ENCODE measurements at places on chromosomes 5 and 9.
A peak's percentile ranks its signal among the peaks of the same experiment; 100 is the strongest.

GRCh38 chr9:26723486-26723885, 169.1 kb downstream of the CAAP1 start:
- DNase-seq, result peak; percentile 8

DNA sequence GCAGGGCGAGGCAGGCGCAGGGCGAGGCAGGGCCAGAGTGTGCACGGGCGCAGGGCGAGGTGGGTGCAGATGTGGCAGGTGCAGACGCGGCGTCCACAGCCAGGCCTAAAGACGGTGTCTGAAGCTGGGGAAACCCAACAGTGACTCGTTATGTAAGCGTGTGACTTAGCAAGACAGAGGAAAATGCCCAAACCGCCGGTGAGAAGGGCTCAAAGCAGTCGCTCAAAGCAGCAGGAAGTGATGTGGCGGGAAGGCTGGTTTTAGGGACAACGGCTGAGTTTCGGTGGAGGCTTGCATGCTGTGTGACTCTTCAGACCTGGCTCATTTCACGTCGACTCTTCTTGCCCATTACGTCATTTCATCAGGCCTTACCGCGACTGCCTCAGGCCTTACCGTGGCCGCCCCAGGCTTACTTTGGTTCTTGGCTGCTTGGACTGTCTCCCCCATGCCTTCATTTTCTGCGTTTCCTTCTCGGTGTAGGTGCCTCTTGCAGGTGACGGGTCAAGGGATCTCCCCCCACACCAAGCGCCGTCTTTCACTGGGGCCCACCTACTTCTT, 50.5 kb upstream of the EXOC3 start:
- peak; percentile 98 for DNase-seq

GRCh38 chr9:35042081-35042604, 30.3 kb downstream of the VCP start:
- peak; percentile 77 for DNase-seq

- DNase-seq, result no peak
Observed at GRCh38 chr5:156456857-156457256, 129.9 kb downstream of the SGCD start.

- no peak for DNase-seq
Observed at GRCh38 chr5:14129123-14129522, 14.0 kb upstream of the TRIO start.

DNA sequence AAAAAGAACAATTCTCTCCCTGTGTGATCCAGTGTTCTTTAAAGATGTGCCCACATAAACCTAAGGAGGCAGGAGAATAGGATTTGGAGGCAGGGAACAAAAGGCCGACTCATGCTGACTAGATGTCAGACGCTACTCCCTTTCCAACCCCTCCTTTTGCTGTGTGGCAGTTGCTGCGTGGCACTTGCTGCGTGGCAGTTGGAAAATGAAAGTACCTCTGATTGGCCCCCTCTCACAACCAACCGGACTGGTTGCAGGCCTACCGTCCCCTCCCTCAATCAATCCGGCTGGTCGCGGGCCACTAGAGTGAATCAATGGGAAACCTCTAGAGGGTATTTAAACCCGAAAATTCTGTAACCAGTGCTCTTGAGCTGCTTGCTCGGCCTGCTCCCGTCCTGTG, 551.0 kb downstream of the KIF4B start:
- no peak for DNase-seq

DNA sequence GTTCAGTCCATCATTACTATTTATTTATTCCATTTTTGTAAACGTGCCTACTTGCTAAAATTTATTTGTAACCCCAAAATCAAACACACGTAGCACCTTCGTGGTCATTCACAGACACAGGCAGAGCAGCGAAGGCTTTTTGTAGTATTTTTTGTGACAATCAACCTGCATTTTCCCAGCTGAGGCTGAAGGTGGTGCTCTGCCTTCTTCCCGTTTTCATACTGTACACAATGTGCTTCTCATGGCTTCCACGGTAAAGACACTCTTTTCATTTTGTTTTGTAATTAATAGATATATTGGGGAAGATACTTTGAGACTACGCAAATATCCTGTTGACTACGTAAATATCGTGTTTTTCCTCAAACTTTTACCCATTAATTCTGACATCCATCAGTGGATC, 19.4 kb downstream of the DAP start:
- DNase-seq, result no peak

- DNase-seq, result no peak
Observed at GRCh38 chr5:71836084-71836483, 117.0 kb downstream of the CARTPT start.

GRCh38 chr5:130955041-130955440, 210.0 kb downstream of the HINT1 start:
- DNase-seq, result no peak

GRCh38 chr9:10059044-10059443, 553.8 kb downstream of the PTPRD start:
- DNase-seq, result peak; percentile 3

GRCh38 chr5:55437859-55438206, 96.9 kb downstream of the PLPP1 start:
- no peak for DNase-seq

DNA sequence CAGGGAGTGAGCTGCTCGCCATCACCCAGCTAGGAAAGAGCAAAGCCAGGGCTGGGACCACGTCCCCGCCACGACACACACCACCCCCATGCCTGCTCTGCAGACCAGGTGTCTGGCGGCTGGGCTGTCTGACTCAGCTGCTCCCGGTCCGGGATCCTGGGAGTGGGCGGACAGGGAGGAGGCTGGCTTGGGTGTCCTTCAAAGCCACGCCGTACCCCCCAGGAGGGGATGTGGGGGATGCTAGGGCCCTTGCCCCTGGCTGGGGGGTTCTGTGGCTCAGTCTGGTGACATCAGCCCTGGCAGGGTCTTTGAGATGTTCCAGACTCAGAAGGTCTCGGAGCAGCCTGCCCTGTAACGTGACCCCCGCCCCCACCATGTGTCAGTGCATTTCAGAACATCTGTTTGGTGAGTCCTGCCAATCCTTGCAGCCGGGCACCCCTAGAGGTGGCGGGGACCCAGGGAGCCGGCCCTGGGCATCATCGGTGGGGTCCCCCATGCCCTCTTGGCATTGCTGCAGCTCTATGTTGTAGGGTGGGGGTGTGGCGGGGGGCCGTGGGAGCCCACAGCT, 62.3 kb downstream of the HMCN2 start:
- DNase-seq, result no peak

- no peak for DNase-seq
Observed at GRCh38 chr5:144944936-144945335, 774.3 kb downstream of the KCTD16 start.
